Stimulated activated CD4-positive, alpha-beta T cell treated with anti-CD3 and anti-CD28 coated beads, Interleukin-15, amount 100 ng/mL, for 1 hour (primary cell): ENCODE measurements at places on chromosomes 2 and 18.

- DNase-seq = no peak
Observed at GRCh38 chr2:173037245-173038120, 38.2 kb upstream of the MAP3K20 start.

DNA sequence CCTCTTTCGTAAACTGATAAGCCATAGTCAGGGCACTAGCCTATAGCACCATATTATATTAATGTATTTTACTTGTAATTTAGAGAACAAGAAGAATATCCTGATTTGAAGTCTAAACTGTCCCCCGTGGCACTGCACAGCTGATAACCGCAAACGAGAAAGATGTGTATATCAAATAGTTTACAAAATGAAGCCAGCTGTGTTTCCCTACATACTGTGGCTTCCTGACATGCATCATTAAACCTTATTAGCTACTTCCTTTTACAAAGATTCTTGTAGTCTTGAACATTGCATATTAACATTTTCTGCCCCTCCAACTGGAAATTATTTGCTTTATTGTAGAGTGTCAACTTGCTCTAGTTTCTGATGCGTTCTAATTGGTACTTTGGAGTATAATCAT lies 153.5 kb upstream of the NFATC1 start:
- no peak for DNase-seq

DNA sequence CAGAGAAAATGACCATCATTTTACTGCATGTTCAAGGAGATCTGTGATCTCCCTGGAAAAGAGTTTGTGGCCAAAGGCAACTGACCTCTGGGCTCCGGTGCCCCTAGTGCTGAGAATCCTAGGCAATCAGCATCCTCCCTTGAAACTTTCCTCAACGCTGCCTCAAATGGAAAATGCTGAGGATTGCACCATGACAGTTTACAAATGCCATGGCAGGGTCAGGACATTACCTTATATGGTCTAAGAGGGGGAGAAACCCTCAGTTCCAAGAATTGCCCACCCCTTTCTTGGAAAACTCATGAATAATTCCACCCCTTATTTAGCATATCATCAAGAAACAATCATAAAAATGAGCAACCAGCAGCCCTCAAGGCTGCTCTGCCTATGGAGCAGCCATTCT lies 48.3 kb downstream of the ALPK2 start:
- no peak for DNase-seq

DNA sequence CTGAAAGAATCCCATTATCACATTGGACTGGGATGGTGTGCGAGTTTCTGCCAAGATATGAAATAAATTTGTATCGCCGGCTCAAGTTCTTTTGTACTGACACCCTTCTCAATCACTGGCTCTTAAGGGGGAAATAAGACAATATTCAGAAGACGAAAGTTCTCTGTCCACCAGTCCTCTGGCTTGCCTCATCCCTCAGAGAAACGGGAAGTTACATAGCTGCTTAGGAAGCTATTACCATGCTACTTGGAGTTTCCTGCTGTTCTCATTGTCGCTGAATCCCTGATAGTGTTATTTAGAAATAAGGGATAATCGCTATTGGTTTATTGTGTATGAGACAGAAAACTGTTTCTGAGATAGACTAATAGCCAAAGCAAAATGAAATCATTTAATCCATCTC lies 205.0 kb upstream of the ZNF521 start:
- no peak for DNase-seq

DNA sequence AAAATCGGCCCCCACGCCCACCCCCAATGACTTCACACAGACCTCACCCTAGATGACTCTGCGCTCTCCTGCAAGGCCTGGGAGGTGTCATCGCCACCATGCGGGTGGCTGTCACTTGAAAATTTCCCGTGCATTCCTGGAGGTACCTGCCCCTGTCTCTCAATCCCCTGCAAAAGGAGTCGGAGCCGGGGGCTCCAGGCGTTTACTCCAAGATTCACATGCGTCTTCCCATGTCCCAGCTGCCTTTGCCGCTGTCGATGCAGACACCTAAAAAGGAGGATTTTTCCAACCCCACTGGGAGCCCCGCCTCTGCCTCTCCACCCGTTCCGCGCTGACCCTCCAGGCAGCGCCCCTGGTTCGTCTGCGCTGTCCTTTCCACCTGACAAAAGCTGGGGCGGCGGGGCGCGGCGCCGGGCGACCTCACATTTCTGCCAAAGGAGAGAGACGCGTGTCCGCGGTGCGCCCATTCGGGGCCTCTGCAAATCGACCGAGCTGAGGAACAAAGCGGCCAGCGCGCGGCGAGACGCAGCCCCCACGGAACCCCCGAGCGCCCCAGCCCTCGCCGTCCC lies 667 bp downstream of the REEP1 start:
- no peak for DNase-seq

GRCh38 chr18:1392046-1392445 lies 487.4 kb downstream of the ADCYAP1 start:
- DNase-seq = no peak

- no peak for DNase-seq
Observed at GRCh38 chr2:96895032-96895745, 25.3 kb upstream of the SEMA4C start.

DNA sequence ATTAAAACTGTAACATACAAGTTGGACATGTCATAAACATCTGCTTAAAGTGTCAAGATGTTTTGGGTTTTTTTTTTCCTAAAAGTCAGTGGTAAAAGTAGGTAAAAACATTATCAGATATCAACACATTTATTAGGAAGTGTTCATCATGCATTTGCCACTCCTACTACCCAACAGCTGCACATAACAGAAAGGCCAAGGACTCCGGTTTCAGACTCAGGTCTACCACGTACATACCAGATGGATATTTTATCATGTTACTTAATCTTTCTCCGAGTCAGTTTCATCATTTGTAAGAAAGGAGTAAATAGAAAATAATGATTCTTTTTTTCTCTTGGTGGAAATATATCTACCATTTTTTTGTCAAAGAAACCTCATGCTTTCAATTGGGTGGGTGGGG lies 192.3 kb downstream of the UBE2E3 start:
- DNase-seq = no peak

- no peak for DNase-seq
Observed at GRCh38 chr18:79507076-79507545, 111.4 kb downstream of the NFATC1 start.

GRCh38 chr2:11051280-11051679 lies 104.0 kb upstream of the SLC66A3 start:
- no peak for DNase-seq

GRCh38 chr18:3819961-3820360 lies 370.0 kb downstream of the TGIF1 start:
- no peak for DNase-seq

- DNase-seq = no peak
Observed at GRCh38 chr2:16058256-16058655, 117.9 kb downstream of the MYCN start.

DNA sequence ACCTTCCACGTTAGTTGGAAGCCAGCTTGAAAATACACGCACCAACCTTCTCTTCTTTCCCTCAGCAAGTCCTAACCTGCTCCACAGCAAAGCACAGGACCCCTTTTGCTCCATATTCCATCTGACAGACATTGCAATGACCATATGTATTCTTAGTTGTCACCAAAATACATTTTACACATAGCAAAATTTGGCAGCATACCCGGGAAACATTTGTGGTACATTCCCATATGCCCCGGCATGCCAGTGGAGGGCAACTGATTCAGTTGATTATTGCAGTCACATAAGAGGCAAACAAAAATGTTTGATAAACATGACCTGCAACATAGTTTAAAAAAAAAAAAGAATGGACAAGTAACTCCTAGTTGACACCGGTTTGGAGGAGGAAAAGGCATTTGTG lies 202.1 kb upstream of the UBE2E3 start:
- no peak for DNase-seq

DNA sequence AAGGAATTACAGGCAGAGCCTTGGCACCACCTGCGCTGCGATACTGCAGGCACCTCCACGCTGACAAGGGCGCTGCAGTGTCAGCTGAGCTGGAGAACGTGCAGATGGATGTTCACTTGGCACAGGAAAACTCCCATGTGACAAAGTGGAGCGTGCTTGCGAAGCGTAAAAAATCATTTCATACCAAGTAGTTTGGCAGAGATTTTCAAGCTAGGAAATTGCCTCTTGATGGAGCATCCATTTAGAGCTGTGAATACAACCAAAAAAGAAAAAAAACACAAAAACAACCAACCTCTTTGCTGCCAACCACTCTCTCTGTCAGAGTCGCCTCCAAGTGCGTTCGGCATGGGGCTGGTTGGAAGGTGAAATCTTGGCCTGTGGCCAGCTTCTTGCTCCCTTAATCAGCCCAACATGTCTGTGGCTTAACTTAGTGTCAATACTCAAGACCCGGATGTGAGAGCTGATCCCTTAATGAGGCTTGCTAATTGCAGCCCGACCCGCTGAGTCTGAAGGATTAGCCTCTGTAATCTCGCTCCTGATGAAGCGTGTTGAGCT lies 38.1 kb downstream of the ACOXL start:
- no peak for DNase-seq

DNA sequence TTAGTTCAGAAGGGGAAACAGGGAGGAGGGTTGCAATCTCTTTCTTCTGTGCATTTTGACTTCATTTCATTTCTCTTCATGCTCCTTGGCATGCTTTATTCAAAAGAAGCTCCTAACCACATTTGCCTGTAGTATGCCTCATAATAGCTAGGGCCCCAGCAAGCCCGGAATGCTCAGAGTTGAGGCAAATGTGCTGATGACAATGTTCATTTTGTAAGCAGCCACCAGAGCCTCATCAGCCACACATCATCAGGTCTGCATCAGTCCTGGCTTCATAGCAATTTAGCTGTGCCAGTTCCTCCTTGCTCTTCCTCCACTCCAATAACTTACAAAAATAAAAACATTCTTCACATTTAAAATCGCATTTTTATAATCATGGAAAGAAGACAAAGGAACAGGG lies 65.4 kb upstream of the MMADHC start:
- no peak for DNase-seq

DNA sequence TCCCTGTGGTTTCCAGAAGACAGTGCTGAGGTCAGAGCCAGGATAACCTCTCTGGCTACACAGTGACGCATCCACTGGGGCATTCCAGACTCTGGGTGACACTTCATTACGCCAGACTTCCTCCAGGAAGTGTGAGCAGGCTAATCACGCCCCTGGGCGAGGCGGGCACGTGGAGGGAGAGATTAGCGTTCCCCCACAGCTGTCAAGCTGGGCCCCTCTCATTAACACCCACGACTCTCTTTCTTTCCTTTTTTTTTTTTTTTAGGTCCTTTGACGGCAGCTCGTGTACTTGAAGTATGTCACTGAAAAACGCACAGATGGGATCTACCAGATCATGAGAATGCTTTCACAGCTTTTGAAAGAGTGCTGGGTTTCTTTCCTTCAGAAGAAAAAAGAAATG lies 274.6 kb downstream of the AFF3 start:
- DNase-seq = no peak

DNA sequence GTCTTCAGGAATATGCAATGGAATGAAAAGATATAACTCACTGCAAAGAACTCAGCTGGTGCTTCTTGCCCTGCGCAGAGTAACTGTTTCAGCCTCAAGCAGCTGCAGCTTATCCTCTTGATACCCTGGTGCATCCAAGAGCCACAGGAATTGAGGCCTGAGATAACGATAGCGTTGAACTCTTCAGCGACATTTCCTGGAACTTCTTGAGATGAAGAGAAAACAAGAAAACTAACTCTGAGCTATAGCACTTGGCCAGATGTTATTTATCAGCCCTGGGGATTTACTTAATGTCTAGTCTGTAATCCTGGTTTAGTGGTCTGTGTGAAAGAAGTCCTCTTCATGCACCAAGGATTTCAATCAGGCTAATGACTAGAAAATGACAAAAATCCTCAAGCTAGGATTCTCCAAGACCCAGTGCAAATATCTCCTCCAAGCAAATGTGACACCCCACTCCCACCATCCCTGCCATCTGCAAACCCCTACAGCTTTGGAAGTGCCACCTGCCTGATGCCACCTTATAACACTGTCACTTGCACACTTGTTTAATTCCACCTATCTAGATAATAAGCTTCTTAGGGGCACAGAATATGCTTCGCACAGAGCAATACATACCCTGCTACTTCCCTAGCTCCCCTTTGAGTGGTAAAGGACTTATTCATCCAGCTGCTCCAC lies 40.6 kb downstream of the EHD3 start:
- no peak for DNase-seq

DNA sequence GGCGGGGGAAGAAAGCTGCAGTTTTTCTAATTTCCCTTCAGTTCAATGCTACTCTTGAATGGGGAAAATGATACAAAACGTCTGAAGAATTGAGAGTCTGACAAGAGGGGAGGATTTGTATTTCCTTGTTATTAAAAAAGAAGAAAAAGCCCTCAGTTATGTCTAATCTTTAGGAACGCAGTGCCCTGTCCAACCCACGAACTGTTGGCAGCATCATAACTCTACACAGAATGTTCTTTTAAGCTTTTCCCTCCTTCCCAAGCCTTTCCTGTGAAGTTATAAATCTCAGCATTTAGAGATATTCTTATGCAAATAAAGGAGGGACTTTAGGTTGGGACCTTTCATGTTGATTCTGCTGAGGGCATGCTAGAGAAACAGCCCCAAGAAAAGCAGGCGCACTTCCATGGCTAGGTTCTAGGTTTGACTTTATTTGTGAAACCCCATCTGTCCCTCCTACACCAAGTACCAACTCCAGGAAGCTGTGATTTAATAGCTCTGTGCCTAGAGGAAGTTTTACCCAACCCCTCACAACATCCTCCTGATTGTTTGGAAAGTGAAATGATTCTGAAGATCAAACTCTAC lies 288.6 kb downstream of the SETBP1 start:
- no peak for DNase-seq
